NCI-H1048 (cell line): ENCODE measurements at places on chromosomes 4 and X.
A peak's percentile ranks its signal among the peaks of the same experiment; 100 is the strongest.

GRCh38 chrX:123223859-123224258, 39.8 kb downstream of the GRIA3 start:
- no peak for DNase-seq

DNA sequence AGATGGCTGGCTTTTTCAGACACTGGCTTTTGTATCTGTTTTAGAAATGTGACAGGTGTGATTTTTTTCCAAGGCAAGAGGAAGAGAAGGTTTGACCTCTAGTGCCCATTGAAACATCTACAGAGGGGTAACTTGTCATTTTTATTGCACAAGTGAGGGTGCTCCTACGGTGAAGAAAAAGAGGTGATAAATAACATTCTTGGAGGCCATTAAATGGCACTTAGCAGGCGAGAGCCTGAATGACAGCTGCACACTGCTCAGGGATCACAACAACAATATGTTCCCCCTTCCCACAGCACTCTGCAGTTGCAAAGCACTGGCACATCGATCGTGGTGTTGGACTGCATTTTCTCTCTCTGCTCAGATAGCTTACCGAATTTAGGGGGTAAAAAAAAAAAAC, 22.9 kb downstream of the FAM184B start:
- DNase-seq, result no peak

- no peak for DNase-seq
These were observed 32.4 kb upstream of the SORCS2 start for GRCh38 chr4:7159923-7160322.

DNA sequence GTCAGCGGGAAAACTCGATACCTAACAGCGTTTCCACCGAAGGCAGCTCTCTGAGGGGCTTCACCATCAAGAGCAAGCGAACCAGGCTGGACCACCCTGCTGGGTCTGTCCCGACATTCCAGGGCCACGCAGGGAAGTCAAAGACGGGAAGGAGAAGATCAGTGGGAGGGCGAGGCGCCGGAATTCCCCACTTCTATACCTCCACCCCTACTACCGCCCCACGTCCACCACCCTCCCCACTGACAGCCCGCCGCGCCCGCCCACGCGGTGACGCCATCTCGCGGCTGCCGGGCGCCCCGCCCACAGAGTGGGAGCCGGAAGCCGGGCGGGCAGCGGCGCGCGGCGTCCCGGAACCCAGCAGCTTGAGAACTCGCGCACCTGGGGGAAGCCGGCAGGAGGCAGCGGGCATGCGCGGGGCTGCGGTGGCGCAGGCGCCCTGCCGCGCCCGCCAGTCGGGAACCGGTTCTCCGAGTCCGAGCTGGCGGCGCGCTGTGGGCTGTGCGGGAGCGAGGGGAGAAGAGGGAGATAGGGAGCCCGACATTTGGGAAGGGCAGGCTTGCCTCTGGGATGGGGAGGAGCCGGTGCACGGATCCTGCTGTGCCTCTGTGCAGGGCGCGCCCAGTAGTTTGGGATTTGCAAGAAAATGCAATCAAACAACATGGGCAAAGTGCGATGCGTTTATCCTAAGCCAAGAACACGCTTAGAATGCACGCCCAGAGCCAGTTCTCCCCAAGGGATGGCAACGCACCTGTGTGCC, 3.2 kb upstream of the STIM2 start:
- peak; percentile 69 for DNase-seq

- no peak for DNase-seq
These were observed 9.3 kb upstream of the SH3TC1 start for GRCh38 chr4:8189551-8190466.

GRCh38 chr4:139732991-139733570, 67.5 kb downstream of the MGST2 start:
- no peak for DNase-seq

DNA sequence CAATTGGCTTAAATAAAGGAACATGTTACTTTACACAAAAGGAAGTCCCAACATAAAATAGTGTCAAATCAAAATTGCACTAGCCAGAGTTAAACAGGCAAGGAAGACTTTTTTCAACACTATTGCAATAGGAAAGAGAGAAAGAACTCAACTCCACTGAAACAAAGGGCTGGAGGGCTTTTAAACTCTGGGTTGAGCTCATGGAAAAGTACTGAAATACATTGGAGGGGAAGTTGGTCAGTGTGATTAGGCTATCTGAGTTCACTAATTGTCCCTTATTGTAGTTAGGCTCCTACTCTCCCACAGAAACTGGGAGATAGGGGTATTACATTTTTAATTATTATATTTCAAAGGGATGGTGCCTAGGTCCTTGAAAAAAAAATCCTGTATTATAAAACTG, 491.2 kb upstream of the LCORL start:
- DNase-seq, result no peak

- no peak for DNase-seq
These were observed 411.2 kb downstream of the DTHD1 start for GRCh38 chr4:36692586-36692985.

GRCh38 chr4:183541752-183542040, 36.8 kb downstream of the ING2 start:
- no peak for DNase-seq

- DNase-seq, result no peak
These were observed 48.5 kb upstream of the PRSS48 start for GRCh38 chr4:151228189-151229119.

DNA sequence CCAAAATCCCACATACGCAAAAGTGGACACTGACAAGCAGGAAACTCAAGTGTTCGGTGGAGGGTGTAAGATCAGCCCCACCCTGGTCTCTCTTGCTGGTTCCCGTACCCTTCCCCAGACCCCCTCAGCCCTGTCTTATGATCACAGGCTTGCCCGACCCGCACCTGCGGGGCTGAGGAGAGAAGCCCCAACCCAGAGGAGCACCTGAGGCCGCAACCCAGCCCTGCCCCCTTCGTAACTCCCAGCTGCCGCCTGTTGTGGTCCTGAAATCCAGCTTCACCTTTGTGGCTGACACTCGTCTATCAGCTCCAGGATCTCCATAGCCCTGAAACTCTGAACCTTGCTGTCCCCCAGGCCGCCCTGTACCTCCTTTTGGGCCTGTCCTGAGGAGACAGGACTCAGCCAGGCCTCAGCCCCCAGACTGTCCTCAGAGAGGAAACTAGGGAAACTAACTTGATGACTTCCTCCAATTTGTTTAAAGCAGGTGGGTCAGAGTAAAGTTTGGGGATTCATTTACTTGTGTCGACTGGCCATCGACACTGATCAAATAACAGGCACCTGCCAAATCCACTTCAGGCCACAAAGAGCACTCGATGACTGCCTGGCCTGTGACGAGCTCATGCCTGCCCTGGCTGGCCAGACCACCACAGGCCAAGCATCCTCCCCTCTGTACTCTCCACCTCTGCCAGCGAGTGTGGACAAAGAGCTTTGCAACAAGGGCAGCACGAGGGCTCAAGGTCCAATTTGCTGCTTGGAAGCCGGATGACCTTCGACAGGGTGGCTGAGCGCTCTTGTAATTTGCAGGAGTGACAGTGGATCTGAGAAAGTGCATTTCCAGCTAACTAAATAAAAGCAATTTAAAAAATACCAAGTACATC, 19.3 kb downstream of the DCTD start:
- no peak for DNase-seq

DNA sequence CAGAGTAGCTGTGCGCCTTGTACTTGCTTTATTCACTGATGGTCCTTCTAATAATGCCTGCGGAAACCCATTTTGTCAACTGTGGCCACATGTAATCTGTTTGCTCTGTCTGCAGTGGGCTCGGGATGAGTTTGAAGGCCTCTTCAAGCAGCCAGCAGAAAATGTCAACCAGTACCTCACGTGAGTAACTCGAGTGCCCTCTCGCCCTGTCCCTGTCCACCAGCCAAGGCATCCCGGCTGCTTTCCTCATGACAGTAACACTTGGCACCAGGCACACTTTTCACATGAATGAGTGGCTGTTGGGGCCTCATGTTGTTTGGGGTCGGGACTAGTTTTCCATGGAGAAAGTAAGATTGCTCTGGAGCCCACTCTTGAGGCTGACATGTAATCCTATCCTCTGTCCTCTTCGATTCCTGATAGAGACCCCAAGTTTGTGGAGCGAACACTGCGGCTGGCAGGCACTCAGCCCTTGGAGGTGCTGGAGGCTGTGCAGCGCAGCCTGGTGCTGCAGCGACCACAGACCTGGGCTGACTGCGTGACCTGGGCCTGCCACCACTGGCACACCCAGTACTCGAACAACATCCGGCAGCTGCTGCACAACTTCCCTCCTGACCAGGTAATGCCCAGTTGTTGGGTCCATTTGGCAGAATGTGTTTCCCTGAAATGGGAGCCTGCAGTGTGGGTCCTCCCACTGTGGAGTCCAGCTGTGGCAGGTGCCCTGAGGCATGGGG, 8.8 kb upstream of the CDK16 start:
- DNase-seq, result no peak

- DNase-seq, result no peak
These were observed 132.2 kb upstream of the SLC34A2 start for GRCh38 chr4:25523405-25523804.

- DNase-seq, result no peak
These were observed 1049.9 kb upstream of the TENM3 start for GRCh38 chr4:181193131-181193930.

GRCh38 chr4:69649629-69650028, 3.4 kb downstream of the UGT2A1 start:
- no peak for DNase-seq

DNA sequence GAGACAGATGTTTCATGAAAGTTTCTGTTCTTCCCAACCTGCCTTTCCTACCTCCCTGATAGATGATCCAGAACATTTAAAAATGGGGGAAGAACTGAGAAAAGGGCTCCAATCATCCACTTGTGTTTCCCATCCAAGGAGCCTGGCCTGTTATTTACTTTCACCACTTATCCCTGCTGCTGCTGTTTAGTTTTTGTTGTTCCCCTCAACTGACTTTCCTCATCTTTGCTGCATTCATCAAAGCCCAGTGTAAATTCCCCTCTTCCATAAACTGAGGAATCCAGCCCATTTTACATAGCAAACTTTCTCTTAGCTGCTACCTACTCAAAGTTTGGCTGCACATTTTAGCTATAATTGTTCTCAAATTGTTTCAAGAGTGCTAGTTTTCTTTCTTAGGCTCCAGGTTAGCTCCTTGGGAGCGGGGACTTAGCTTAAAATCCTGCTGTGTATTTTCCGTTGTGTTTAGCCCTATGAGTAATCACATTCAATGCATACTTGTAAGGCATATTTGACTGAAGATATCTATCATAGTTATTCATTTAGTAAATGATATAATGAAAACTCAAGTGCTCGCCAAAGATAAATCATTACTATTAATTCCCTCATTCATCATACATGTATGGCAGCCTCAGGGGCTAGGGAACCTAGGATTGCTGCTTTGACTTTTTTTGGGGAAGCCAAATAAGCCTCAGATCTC, 1.4 kb upstream of the PTPN13 start:
- DNase-seq, result no peak

DNA sequence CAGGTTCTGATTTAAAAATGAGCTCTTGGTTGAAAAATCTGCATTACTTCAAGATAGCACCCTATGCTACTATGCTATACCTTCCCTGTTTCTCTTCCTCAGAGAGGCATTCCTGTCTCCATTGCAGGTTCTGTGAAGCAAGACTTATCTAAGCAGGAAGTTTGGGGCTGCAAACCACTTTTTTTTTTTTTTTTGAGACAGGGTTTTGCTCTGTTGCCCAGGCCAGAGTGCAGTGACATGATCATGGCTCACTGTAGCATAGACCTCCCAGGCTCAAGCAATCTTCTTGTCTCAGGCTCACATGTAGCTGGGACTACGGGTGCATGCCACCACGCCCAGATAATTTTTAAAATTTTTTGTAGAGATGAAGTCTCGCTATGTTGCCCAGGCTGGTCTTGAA, 4.0 kb upstream of the CCNG2 start:
- no peak for DNase-seq

GRCh38 chr4:114874321-114874720, 239.1 kb downstream of the NDST4 start:
- no peak for DNase-seq

GRCh38 chr4:21753084-21753760, 195.3 kb downstream of the KCNIP4 start:
- no peak for DNase-seq

GRCh38 chrX:136825771-136826170, 45.0 kb upstream of the ARHGEF6 start:
- no peak for DNase-seq

- DNase-seq, result no peak
These were observed 2.7 kb downstream of the BCOR start for GRCh38 chrX:40094900-40095582.

DNA sequence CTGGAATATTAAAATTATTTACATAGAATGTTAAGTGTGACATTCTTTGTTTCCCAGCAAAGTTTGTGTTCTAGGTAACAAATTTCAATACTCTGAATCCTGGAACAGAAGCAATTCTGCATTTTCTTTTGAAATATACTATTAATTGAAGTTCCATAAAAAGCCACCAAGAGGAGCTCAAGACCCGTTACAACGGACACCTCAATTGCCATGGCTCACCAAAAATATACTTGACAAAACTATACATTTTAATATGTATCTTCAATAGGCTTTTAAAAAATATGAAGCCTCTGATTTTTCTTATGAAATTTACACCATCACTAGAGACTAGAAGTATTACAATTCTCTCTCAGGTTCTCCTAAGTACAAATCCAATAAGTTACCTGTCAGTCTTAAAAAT, 111.4 kb downstream of the NYX start:
- no peak for DNase-seq

GRCh38 chr4:146632770-146633470, 5.8 kb upstream of the POU4F2 start:
- no peak for DNase-seq

- DNase-seq, result no peak
These were observed 2.1 kb upstream of the LEF1 start for GRCh38 chr4:108170631-108171338.

DNA sequence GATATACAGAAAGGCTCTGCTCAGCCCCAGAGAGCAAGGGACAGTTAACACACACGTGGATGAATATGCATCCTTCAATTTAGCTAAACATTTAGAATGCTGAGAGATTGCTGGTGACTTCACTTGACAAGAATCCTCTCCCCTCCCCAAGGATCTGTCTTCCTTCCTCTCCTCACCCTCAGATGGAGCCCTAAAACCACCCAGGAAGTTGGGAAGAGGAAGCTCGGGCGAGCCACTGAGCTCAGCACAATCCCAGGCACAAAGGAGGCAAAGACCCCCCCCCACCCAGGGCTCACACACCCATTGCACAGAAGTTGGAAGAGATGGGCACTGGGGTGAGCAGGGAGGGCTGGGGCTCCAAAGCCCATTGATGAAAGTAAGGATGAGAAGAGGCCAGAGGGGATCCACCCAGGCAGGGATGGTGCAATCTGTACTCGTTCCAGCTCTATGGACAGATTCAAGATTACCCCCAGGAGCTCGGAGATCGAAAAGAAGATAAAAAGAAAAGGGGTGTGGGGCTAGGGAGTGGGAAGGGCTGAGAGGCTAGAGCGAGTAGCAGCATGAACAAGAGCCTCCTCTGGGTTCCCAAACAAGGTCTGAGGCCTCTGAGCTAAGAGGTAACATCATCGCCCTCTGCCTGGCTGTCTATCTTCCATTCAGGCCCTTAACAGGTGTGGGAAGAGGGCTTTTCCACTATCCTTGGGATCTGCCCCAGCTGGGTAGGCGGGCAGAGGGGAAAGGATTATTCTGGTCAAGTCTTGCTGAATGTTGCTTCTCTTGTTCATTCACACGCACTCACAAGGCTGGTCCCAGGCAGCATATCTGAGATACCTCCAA, 1.2 kb downstream of the TFE3 start:
- DNase-seq, result no peak
